ENCODE measurements at places on chromosomes 6 and 20.

DNA sequence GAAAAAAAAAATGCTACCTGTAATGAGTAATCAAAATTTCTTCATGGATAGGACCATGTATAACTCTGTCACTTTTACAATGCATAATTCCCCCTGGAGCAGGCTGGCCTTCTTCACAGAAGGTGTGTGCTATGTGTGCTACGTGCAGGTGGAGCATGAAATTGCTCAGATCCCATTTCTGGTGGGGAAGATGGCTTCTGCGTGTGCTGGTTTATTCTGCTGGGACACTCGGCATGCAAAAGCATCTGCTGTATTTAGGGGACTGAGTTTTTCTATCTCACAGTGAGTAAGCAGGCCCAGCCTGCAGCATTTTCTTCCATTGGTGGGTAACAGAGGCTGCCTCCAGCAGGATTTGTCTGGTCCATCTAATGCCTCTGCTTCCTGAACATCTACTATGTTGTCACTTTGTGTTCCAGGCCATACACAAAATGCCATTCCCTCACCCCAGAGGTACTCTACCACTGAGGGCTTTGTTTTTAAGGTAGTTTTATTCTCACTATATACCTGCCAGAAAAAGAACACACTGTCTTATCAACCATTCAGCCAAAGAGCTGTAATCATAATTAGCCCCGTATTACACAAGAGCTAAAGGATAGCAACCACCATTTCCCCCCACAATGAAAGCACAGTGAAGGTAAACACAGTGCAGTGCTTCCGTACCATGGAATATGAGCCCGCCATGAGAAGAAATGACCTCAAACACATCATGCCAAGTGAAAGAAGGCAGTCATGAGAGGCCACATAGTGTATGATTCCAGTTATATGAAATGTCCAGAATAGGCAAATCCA is 62.4 kb downstream of the SYNDIG1 start:
- no peak for DNase-seq

DNA sequence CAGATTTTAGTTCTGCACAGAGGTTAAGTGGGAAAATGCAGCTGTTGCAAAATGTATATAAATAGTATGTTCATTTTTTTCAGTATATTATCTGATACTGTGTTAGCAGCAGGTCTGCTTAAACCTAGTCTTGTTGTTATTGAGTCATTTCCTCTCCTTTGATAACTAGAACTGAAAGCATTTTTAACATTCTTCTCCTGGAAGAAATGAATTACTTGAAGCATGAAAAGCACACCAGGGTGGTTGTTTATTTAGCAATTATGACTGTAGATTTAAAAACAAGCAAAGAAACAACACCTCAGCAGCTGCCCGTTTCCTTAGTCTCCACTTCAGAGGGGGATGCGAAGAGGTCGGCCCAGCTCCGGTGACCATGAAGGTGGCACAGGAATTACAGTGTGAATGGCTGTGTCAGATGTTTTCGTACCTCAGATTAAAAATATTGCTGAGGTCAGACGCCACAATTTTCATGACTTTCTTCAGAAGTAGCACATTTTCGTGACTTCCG is 53.5 kb downstream of the GOPC start:
- DNase-seq, result no peak

GRCh38 chr6:28597217-28597835 is 71.6 kb downstream of the GPX5 start:
- DNase-seq, result no peak

DNA sequence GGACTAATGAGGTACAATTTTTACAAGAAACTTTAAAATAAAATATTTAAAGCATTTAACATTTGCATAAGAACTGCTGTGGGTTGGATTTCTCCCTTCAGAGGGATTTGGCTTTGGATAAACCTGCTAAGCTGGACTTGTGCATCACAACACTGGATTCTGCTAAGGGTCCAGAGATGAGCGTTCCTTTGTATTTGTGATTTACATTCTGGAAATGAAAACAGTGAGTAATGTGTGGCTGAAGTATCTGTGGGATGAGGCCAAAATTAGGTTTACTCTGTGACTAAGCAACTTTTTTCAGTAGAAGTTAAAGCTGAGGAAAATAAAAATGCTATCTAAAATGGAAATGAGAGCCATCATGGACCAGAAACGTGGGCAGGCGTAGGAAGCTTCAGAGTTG is 494.3 kb downstream of the EPM2A start:
- no peak for DNase-seq

DNA sequence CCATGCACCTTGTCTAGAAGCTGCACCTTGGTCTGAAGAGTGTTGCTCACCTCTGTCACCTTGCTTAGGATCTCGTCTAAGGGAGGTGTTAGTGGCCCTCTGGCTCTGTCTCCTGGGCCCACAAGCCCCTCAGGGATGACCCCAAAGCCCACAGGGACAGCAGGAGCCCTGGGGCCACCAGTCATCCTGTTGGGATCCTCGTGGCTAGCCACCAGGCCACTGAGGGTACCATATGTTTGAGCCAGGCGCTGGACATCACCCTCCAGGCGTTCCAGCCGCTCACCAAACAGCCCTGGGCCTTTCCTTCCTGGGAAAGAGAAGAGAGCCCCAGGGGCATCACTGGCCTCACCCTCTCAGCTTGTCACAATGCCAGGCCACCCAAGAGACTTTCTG is 3.9 kb downstream of the EMILIN3 start:
- no peak for DNase-seq

GRCh38 chr20:47610247-47610944 is 108.7 kb downstream of the NCOA3 start:
- DNase-seq, result no peak

GRCh38 chr20:62719250-62719935 is 10.8 kb downstream of the NTSR1 start:
- no peak for DNase-seq

- no peak for DNase-seq
These were observed 40.1 kb downstream of the TRAF3IP2 start for GRCh38 chr6:111565326-111566221.

DNA sequence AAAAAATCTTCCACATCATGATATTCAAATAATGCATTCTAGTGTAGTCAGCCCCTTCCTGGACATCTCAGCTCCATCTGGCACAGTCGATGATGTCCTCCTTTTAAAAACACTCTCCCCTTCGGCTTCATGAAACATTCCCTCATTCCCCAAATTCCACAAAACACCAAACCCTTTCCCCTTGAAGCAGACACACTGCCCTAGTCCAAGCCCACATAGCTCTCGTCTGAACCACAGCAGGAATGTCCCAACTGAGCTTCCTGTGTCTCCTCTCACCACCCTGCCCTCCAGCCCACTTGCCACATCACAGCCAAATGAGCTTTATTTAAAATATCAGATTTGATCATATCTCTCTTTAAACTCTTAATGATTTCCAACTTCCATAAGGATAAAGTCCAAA is 106.4 kb upstream of the CARMIL1 start:
- no peak for DNase-seq

GRCh38 chr20:53162251-53162835 is 190.2 kb downstream of the TSHZ2 start:
- DNase-seq, result no peak

DNA sequence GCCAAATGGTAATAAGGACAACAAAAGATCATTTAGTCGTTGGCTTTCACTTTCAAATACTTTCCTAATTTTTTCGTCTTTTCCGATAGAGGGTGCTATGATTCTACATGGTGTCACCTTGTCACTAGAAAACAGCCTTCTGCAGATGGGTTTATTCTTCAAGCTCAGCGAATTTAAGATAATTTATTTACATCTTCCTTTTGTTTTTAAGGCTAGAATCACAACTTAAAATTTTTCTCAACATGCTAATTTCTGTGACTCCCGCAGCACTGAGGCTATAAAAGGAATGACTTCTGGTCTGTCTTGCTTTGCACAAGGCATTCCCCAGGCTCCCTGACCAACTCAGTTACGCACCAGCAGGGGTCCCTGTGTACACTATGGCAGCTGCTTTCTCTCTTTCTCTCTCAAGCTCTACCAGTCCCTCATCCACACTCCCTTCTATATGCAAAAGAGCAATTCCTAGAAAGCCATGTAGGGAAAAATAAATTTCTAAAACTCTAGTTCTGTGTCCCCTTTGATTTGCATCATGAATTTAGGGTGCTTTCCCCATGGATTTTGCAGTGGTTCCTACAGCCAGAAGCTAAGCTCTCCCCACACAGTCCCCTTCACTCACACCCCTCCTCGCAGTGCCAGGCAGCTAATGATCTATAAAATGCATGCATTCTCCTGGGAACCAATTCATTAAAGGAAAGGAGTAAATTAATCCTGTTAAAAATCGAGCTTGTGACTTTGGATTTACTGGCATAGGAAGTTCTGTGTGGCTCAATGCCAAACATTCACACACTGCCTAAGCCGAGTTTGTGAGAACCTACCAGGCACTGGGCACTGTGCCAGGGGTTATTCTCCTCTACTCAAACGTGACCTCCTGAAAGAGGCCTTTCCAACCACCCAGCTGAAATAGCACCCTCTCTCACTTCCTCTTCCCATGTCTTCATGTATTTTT is 74.5 kb downstream of the DCDC2 start:
- DNase-seq, result no peak

GRCh38 chr6:165662041-165662748 is 846 bp downstream of the PDE10A start:
- DNase-seq, result no peak

GRCh38 chr6:146909376-146909775 is 294.8 kb upstream of the STXBP5 start:
- DNase-seq, result no peak

GRCh38 chr6:107989166-107990094 is 31.4 kb upstream of the SEC63 start:
- no peak for DNase-seq

- DNase-seq, result no peak
These were observed 396.2 kb downstream of the RFPL4B start for GRCh38 chr6:112743323-112743722.

DNA sequence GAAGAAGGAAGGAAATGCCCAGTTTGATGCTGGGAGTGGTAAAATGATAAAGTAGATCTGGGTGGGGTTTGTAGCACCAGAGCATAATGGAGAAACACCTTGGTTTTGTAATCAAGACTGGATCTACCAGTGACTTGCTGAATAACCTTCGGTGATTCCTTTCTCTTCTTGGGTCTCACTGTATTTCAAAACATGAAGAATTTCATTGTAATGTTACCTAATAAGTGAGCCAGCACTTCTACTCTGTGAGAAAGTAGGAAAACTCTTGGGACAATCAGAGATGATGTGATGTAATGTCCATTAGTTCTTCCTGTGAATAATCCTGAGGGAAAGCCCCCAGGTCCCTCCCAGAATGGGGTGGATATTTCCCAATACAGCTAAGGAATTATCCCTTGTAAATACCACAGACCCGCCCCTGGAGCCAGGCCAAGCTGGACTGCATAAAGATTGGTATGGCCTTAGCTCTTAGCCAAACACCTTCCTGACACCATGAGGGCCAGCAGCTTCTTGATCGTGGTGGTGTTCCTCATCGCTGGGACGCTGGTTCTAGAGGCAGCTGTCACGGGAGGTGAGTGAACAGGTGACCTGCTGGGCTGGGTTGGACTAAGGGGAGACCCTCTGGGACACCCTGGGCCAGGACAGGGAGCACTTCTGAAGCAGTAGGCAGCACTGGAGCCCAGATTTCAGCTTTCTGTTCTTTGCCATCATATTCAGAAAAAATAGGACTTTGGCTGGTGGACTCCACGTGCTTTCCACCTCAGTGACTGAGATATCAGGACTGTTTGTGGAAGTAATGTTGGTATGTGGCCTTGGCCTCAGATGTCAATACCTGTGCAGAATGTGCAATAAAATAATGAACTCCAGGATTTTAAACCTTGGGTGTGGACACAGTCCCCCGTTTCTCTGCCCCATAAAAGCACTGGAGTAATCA is at the start of gene PI3:
Gene PI3 (plus strand): TSS at position 469 of the 931 bp plus-strand sequence. CDS start 21 bp downstream, at position 490.
- no peak for DNase-seq

DNA sequence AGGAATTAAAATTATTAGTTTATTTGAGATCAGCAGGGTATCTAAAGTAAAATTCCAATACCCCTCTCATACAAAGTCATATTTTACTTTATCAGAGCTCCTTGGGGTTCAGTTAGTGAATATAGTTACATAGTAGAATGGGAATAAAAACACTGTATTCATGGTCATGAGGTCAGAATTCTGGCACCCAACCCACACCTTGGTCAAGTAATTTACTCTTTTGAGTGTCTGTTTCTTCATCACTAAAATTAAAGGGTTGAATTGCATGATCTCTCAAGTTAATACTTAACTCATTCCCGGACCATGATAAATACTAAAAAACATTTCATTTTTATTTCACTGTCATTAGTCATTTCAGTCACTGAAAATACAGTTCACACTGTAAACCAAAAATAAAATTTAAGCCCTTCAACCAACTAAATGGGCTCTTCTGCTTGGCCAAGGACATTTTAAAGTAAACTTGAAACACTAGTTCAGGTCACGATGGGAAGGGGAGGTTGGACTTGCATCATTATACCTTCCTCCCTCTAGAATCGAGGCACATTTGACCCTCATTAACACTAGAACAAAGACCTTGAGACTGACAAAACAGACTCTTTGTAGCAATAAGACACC is 21.1 kb upstream of the HLA-DRB1 start:
- DNase-seq, result no peak

GRCh38 chr6:9732056-9732455 is 682.8 kb downstream of the TFAP2A start:
- no peak for DNase-seq

DNA sequence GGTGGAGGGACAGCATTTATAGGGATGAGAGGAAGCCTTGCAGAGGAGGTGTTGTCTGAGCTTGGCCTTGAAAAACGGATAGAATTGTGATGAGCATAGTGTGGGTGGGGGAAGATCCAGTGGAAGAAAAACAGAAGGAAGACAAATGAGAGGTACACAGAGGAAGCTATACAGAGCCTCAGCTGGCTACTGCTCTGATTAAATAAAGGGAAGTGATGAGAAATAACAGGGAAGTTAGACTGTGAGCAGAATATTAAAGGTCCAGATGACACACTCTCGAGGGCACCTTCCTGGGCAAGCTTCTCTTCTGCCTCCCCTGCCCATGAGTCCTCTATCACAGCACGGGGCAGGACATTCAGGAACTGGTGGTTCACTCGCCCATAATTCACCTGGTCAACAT is 182.3 kb downstream of the KIF16B start:
- no peak for DNase-seq

- DNase-seq, result no peak
These were observed 182.4 kb downstream of the DLL1 start for GRCh38 chr6:170108456-170108855.

DNA sequence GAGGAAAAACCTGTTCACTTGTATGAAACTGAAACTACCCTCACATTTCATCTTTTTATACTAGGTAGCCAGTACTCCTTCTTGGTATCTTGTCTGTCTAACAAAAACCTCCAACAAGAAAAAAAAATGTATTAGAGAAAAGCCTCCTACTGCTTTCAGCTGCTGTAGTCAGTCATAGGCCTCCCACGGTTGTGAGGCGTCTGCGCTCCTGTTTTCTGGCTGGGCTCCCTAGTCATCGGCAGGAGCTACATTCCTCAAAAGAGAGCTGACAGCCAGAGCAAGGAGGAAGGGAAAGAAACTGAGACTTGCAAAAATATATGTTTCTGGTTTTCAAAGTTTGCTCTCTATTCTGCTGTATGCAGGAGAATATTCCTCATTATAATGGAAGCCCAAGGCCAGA is 517.0 kb downstream of the LMBRD1 start:
- no peak for DNase-seq

DNA sequence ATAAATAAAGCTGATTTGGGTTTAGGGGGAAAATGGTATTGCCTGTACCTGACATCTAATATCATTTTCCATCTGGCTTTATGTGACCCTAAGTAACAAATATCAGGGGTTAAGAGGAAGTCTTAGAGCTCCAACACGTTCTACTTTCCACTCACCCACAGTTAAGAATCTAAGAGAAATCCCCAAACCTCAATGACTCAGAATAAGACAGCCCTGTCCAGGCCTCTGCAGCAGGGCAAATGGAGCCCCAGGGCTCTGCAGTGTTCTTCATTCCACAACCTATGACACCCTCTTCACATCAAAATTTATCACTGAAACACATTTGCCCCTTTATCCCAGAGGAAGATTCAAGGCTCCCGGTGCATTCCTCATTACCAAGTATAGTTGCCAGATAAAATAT is 20.3 kb upstream of the TENT5A start:
- DNase-seq, result no peak

Data from cortex of kidney (tissue), 1 donor.